ENCODE measurements at places on chromosomes 3 and 15.

GRCh38 chr15:63351170-63351569 lies 30.5 kb downstream of the CA12 start:
- DNase-seq, result no peak

DNA sequence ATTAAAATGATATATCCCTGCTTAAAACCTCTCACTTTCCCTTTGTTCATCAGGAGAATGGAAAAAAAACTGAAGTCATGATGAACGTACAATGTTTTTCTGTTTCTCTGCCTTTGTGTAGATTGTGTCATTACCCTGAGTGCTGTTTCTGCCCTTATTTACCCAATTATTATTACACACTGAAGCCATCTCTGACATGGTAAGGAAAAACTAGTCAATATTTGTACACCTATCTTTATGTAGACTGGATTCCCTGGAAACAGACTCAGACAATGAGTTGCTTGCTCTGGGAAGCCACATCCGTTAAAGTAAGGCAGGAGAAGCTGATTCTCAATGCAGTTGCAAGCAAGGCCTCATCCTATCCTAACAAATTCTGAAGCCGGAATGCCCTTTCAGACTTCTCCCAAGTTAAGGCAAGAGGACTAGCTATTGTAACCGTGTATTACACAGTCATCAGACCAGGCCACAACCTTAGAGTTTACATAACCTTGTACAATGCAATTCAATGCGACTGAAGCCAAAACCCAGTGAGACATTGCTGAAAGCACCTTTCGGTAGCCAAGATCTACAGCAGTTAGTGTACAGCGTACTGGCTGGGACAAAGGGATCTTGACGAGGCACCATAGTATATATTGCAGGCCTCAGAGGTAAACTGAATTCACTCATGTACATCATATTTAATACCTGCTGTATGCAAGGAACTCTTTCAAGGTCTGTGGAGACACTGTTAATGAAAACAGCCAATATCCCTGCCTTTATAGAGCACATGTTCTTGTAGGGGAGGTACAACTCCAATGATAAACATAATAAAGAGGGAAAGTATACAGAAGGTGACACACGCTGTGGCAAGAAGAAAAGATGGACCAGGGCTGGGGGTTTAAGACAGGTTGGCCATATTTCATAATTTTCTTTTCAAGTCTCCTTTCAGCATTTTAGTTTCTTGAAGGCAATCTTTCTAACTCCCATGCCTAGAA lies 1040.8 kb upstream of the SEMA6D start:
- DNase-seq, result no peak

GRCh38 chr15:75455982-75456531 lies 4.6 kb upstream of the SIN3A start:
- peak; percentile 55 for DNase-seq

- DNase-seq, result no peak
Observed at GRCh38 chr3:46266598-46266997, 24.3 kb downstream of the CCR3 start.

DNA sequence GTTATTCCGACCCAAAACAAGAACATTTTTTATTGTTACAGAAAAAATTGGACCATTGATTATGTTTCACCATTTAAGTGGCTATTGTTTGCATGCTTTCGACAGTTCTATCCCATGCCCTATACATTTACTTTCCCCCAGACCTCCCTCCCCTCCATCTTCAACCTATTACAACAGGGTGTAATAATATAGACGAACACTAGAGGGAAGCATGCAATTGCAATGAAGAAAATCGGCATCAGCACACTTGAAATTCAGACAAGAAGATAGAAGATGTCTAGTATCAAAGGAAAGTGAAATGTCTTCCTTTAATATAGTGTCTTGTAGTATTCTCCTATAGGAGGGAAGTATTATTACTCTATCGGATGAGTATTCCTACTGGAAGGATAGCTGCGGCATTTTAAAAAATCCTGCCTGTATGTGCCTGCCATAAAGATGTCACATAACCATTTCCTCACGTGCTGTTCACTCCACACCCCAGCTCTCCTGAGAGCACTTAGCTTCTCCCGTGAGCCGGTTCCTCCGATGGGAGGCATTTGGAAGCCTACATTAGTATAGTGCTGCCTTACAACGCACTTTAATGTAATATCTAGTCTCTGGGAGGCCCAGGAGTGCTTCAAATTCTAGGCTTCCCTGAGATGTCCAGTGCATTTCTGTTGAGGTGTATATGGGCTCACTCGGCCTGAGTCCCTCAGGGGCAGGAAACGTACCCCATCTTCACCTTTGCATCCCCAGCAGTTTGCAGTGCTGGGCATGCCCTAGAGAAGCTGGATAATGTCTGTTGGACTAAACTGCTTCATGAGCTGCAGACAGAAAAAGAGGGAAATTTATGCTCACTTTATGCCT lies 17.8 kb upstream of the ERICH6 start:
- peak; percentile 59 for DNase-seq

DNA sequence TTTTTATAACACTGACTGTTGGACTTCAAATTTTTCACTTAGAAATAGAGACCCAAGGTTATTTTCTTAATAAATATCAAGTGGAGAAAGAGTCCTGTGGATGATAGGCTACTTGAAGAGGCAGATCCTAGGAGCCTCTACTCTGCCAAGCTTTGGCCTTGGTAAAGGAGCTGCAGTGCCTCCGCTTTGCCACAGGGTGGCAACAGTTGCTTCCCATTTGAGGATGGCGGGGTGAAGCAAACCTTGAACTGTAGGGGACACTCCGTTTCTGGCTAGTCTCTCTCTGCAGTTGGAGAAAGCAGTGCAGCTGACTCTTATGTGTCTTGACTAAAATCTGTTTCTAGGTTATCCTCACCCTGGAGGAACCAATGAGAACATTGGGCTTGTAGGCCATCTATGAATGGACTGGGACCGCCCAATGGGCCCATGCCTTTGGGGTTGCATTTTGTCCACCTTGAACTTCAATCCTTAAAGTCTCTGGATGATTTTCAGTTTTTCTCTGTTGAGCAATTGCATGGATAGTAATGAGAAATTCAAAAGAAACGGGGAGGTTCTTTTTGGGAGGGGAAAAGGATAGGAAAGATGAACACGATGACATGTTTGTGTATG lies 9.8 kb downstream of the SCG5 start:
- DNase-seq, result no peak

GRCh38 chr3:192884777-192885773 lies 32.6 kb downstream of the MB21D2 start:
- no peak for DNase-seq

GRCh38 chr3:58009026-58009748 lies 965 bp downstream of the FLNB start:
- DNase-seq, result peak; percentile 36

- DNase-seq, result no peak
Observed at GRCh38 chr3:55484801-55485791, 2.0 kb downstream of the WNT5A start.

- DNase-seq, result no peak
Observed at GRCh38 chr3:179093807-179094206, 22.2 kb upstream of the ZMAT3 start.

GRCh38 chr3:156664831-156665178 lies 9.6 kb upstream of the TIPARP start:
- DNase-seq, result no peak

- no peak for DNase-seq
Observed at GRCh38 chr3:58064923-58065638, 56.9 kb downstream of the FLNB start.

- no peak for DNase-seq
Observed at GRCh38 chr3:58642846-58643245, 23.7 kb downstream of the FAM3D start.

DNA sequence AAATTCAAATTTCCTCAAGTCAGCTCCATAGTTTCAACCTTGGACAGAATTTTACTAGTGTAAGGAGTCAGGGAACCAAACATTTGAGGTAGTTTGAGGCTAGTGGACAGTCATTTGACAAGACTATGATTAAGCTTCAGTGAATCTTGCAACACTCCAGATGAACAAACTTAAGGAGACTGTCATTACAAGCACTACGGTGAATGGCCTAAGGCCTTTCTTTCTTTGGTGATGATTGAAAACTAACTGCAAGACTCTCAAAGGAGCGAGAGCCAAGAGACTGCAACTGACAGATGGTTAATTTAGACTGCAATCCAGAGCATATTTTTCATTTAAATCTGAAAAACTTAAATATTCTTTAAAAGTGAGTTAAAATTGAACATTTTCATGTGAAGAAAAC lies 272.3 kb upstream of the NECTIN3 start:
- no peak for DNase-seq

Measured in stimulated activated naive CD4-positive, alpha-beta T cell (primary cell).